ENCODE measurements at places on chromosomes 4 and X.
A peak's percentile ranks its signal among the peaks of the same experiment; 100 is the strongest.

GRCh38 chr4:124955476-124955875 lies 242.9 kb upstream of the ANKRD50 start:
- no peak for DNase-seq

- DNase-seq = peak; percentile 77
These were observed 223.5 kb downstream of the APBB2 start for GRCh38 chr4:40990899-40991265.

DNA sequence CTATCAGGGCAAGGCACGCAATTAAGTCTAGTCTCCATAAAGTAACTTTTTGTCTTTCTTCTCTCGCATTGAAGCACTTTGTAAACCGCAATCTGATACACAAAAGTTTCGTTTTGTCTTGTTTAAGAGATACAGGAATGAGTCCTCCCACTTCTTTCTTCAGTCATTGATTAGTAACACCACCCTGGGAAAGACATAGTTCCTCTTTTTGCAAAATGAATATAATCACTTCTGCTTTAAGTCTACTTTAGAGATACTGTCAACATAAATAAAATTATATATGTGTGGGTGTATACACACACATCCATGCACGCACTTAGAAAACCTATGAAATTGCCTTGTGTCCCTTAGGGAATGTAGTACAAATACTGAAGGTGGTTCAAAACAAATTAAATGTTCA lies 11.7 kb downstream of the COQ2 start:
- peak; percentile 93 for DNase-seq

GRCh38 chrX:118251271-118251670 lies 94.6 kb upstream of the WDR44 start:
- no peak for DNase-seq

GRCh38 chr4:40484346-40485090 lies 145.1 kb downstream of the RBM47 start:
- DNase-seq = no peak

DNA sequence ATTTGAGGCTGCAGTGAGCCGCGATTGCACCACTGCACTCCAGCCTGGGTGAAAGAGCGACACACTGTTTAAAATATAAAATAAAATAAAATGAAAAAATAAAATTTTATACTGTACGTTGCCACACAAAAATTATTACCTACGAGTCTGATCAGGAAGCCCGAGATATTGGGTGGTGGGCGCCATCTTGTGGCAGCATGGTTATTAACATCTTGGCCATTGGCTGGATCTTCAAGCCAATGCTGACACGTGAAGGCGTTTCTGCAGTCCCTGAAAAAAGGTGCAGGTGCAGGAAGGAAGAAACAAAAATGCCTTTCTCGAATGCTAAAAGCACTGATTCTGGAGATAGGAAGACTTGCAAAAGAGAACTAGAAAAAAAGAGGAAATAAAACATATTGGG lies 4.9 kb upstream of the TLR8 start:
- DNase-seq = no peak

DNA sequence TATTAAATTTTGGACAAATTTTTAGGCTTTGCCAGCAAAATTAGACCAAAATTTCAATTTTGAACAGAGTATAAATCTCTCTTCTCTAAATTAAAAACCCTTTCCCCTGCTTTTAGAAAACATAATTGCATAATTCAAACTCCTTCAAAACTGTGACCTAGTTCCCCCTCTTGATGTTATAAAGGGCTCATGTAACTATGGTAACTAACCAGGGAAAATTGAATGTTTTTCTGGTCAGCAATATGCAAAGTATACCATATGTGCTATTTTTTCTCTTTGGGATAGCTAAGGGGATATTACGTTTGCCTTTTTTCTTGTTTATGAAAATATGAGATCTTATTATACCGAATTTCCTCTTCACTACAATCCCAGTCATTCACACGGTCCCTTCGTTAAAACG lies 5.1 kb upstream of the ING2 start:
- no peak for DNase-seq

DNA sequence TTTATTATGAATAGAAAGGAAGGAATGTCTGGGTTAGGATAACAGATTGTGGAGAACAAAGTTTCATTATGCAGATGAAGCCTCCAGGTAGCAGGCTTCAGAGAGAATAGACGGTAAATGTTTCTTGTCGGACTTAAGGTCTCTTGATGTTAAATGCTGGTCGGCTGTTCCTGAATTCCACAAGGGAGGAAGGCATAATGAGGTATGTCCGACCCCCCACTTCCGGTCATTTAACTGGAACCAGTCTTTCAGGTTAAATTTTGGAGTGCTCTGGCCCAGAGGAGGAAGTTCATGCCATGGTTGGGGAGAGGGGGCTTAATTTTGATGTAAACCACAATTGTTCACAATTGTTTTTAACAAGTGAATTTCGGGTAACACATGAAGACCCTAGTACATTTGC lies 158.1 kb upstream of the VCX3A start:
- DNase-seq = no peak

- DNase-seq = no peak
These were observed 98.5 kb downstream of the CENPC start for GRCh38 chr4:67446811-67447210.

DNA sequence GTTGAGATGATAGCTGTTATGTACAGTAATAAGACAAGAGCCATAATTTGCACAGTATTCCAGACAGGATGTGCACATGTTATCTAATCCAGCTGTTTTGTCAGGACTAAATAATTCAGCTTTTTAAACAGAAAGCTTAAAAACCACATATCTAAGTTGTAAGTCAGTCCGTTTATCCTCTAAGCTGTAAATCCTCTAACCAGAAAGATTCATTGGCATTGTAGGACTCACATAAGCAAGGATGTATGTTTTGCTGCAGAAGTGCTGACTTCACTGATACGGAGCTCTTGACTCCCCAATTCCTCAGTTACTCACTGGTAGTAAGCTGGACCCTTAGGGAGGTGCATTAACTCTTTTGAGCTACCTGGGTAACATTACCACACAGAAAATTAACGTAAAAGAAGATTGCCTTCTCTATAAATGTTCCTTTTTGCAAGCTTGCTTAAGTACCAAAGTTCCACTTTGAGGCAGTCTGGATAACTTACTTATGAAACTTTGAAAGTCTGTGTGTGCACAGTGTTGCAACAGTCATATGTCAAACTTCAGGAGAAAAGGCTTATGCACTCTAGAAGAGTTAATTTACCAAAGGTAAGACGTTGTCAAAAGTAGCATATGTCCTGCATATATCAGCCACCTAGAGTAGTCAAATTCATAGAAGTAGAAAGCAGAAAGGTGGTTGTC lies 58.3 kb upstream of the MAGEB2 start:
- DNase-seq = no peak

GRCh38 chrX:15906041-15906943 lies 51.7 kb upstream of the AP1S2 start:
- DNase-seq = no peak

DNA sequence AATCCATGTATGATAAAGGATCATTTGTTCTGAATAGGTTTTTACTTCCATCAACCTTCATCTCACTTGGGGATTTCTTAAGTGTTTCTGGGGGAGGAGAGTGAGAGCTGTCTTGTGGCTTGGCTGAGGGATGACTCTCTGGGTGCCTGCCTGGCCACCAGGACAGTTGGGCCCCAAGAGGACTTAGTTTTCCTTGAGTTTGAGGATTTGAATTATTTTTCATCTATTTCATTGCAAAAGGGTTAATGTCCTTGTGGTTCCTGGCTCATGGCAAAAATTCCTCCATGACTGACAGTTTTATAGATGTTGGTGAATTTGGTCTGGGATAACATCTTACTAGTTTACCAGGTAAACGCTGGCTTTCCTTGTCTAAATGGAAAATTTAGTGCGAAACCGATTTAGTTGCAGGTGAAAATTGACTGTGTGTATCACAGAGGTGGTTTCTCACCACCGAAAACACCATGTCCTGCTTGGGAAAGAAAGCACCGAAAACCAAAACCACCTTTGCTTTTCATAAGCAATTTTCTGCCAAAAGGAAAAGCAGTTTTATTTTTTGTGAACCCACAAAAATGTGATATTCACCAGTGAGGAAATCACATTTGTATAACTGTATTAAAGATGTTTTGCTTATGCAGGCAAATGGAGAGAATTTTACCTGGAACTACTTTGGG lies 331.3 kb upstream of the SFRP2 start:
- no peak for DNase-seq
